ENCODE measurements at places on chromosomes 11 and 22.

GRCh38 chr11:11569936-11570491 is 51.8 kb downstream of the GALNT18 start:
- no peak for DNase-seq

DNA sequence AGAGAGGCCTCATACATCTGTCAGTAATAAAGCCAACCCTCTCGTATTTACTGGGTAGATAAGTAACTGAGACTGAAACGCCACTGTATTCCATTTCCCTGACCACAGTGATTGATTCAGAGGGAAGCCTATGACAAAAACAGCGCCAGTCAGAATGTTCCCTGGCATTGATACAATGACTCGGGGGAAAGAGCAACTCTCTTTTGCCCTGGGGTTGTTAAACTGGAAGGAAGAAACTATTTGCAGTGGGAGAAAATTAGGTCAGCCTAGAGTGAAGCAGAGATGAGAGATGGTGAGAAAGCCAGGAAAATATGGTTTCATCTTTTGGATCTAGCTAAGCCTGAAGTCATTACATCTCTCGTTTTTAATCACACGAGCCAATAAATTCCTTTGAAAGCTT is 48.6 kb upstream of the RBFOX2 start:
- DNase-seq, result no peak

DNA sequence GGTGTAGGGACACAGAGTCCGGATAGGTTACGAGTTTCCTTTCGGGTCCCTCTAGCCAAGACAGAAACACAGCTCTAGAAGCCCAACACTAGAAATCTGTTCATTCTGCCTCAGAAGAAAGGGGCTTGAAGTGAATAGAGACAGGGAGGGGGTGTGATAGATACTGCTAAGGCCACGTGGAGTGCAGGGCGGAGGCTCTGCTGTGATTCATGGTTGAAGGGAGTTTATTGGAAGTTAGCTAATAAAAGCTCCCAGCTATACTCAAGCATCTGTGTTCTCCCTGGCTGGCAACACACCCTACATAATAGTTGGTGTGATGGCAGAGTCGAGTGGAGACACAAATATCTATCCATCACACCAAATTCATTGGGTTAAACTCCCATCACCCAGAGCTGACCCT is 337.4 kb downstream of the CADM1 start:
- DNase-seq, result no peak

DNA sequence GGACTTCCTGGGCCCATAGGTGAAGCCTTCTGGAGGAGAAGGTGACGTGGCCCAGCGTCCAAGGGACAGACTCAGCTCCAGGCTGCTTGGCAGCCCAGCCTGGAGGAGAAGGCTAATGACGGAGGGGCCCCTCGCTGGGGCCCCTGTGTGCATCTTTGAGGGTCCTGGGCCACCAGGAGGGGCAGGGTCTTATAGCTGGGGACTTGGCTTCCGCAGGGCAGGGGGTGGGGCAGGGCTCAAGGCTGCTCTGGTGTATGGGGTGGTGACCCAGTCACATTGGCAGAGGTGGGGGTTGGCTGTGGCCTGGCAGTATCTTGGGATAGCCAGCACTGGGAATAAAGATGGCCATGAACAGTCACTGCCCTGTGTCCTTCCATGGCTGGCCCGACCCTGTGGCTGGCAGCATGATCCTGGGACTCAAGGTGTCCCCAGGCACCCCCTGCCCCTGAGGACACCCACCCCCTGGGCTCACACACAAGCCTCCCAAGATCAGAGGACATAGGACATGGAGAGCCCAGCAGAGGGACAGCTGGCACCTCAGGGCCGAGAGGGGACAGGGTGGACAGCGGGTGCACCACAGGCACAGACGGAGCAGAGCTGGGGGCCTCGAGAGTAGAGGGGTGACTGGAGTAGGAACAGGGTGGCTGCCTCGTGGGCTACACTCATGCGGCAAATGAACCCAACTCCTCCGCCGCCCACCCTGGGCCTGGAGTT is 10.1 kb downstream of the SIGIRR start:
- DNase-seq, result no peak

- DNase-seq, result no peak
Measured at GRCh38 chr22:47011859-47012258, 249.4 kb downstream of the TBC1D22A start.
